ENCODE measurements at places on chromosomes 2 and 18.

- DNase-seq = no peak
Measured at GRCh38 chr2:54678719-54679118, 44.7 kb upstream of the EML6 start.

GRCh38 chr2:143480601-143481236, 351.5 kb downstream of the ARHGAP15 start:
- DNase-seq = no peak

GRCh38 chr18:22176420-22177326, 7.3 kb downstream of the GATA6 start:
- DNase-seq = peak; percentile 59

- no peak for DNase-seq
Measured at GRCh38 chr2:206435742-206436141, 7.6 kb upstream of the ADAM23 start.

DNA sequence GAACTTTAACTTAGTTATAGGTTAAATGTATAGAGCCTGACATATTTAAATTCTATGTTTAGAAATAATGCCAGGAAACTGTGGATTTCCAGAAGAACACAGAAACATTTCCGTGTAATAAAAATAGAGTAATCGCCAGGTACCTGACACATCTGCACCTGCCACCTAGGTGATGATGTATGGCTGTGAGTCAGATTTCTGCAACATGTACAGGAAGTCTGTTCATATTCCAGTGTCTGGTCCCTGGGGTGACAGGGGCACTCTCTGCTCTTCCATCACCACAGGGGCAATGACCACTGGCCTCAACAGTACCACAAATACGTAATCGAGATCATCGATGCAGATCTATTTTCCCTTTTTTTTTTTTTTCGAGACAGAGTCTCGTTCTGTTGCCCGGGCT, 101.1 kb upstream of the LPIN2 start:
- no peak for DNase-seq

GRCh38 chr2:196783431-196784094, 15.9 kb downstream of the GTF3C3 start:
- no peak for DNase-seq

DNA sequence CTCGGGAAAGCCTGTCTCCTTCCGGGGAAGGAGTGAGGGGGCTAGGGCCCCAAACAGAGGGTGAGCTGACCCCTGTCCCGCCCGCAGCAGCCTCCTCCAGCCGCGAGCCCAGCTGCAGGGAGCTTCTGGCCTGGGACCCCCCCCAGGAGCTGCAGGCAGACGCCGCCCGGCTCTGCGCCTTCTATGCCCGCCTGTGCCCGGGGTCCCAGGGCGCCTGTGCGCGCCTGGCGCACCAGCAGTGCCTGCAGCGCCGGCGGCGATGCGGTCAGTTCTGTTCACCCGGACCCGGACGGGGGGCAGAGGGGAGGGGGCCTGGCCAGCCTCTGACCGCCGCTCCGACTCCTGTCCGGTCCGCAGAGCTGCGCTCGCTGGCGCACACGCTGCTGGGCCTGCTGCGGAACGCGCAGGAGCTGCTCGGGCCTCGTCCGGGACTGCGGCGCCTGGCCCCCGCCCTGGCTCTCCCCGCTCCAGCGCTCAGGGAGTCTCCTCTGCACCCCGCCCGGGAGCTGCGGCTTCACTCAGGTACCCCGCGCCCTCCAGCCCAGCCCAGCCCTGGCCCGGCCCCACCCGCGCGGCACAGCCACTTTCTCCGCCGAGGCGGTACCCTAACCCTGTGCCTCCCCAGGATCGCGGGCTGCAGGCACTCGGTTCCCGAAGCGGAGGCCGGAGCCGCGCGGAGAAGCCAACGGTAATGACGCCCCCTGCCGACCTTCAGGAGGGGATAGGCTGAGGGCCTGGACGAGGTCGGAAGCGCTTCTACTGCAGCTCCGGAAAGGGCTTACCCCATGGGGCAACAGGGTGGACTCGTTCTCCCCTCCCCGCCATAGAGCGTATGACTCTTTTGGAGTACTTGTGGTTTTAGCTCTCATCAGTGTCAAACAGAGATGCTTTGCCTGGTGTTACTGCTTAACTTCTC, 2.0 kb upstream of the CHRND start:
- DNase-seq = peak; percentile 87

DNA sequence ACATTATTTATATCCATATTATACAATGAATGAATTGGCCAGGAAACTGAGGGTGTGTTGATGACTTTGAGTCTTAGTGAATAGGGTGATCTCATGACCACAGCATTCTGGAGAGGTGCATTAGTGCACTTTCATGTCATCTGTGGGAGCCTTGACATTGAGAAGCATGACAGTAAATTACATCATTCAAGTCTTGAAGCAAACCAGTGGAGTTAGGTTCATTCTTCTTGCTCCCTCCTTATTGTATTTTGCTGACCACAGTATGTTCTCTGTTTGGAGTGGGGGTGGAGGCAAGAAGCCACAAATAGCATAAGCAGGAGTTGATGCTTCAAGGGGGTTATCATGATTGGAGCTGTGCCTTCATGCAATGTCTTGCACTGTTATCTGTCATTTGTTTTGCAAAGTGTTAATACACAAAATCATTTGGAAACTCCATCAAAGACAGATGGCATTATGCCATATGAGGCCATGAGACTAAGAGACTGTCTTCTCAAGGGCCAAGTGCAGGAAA, 680.2 kb downstream of the NYAP2 start:
- peak; percentile 10 for DNase-seq

DNA sequence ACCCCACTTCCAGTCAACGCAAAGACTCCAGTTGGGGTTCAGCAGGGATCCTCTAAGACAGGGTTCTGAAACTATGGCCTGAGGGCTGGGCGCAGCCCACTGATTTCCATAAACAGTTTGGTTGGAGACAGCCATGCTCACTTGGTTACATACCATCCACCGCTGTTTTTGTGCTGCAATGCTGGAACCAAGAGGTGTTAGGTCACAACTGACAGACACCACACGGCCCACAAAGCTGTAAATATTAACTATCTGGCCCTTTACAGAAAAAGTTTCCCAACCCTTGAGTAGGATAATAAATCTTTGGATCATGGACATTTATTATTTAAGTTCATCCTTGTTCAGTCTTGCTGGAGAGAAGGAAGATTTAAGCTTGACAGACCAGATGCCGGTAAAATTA, 8.4 kb upstream of the CD226 start:
- DNase-seq = no peak

- no peak for DNase-seq
Measured at GRCh38 chr18:34956663-34957062, 84.5 kb upstream of the MAPRE2 start.

Data from eye (tissue), 1 donor.